ENCODE measurements at places on chromosomes 3 and 15.

DNA sequence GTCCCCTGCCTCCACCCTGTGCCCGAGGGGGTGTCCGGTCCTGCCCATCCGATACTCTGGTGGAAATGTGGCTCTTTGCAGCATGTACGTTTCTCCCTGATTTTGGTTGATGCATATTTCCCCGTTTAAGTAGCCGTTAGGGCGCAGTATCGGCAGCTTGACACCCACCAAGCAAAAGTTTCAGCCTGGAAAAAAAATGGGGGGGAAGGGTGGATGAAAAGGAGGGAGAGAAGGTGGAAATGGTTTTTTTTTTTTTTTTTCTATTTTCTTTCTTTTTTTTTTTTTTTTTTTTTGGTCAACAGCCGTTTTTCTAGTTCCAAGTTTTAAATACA lies 1.3 kb downstream of the RAP2B start:
- no peak for DNase-seq

GRCh38 chr3:165903885-165904630 lies 66.8 kb upstream of the BCHE start:
- no peak for DNase-seq

DNA sequence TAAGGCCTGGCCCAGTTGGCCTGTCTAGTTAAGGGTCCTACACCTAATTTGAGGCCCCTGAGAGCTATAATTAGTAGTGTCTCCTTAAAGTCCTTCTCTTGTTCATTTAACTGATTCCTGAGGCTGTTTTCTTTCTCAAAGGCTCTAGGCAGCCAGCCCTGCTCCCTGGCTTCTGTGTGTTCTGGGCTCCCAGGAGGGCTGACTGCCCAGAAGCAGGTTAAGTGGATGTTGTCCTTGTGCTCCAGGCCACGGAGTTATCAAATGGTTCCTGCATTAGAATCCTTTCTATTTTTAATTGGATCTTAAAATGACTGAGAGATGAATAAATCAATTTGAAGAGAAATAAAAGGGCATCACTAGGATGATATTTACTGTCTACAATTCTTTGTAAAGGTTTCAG lies 140.0 kb downstream of the SNRK start:
- no peak for DNase-seq

- no peak for DNase-seq
Measured at GRCh38 chr3:59247402-59247841, 197.6 kb upstream of the CFAP20DC start.

DNA sequence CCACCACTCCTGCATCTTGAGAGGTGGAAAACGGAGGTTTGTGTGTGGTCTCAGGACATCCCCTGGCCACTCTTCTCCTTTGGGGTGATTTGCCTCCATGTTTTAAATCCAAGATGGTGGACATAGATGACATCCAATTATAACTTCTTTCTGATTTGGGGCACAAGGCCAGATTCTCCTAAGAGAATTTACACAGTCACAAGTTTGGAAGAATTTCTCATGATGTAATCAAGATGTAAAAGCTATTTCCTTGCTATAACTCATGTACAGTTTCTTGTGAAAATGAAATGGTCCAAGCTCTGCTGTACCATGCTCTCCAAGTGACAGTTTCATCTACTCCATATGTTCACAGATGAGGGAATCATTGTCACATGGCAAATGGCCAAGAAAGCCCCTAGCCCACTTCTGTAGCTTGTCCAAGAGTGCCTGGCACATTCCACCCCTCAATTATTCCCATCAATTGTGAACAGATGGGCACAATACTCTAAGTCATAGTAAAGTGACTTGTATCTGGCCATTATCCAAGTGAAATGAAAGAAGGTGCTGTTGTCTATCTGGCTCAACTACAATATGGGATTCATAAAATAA lies 134.6 kb upstream of the ROPN1 start:
- no peak for DNase-seq

- DNase-seq, result no peak
Measured at GRCh38 chr15:95684693-95685115, 645.8 kb upstream of the NR2F2 start.

DNA sequence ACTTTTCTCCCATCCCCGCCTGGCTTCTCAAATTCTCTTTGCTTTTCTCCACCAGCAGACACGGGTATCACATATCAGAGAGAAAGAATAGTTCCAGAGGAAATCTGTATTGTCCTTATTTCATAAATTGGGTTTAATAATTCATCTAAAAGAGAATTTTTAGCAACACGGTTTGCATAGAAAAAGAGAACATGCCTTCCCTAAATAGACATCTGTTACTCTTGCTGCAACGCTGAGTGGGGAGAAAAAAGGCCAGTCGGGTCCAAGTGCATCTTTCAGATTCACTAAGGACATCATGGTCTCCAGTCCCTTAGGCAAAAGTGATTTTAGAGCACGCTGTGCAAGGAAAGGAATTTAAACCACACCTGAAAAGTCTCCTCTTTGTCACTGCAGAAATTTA lies 201.3 kb downstream of the ABHD5 start:
- no peak for DNase-seq

- no peak for DNase-seq
Measured at GRCh38 chr15:81880833-81881232, 165.0 kb downstream of the MEX3B start.

GRCh38 chr15:37101980-37102304 lies 1.6 kb upstream of the MEIS2 start:
- no peak for DNase-seq

- DNase-seq, result no peak
Measured at GRCh38 chr15:20280933-20281463, 260.6 kb downstream of the GOLGA6L6 start.

DNA sequence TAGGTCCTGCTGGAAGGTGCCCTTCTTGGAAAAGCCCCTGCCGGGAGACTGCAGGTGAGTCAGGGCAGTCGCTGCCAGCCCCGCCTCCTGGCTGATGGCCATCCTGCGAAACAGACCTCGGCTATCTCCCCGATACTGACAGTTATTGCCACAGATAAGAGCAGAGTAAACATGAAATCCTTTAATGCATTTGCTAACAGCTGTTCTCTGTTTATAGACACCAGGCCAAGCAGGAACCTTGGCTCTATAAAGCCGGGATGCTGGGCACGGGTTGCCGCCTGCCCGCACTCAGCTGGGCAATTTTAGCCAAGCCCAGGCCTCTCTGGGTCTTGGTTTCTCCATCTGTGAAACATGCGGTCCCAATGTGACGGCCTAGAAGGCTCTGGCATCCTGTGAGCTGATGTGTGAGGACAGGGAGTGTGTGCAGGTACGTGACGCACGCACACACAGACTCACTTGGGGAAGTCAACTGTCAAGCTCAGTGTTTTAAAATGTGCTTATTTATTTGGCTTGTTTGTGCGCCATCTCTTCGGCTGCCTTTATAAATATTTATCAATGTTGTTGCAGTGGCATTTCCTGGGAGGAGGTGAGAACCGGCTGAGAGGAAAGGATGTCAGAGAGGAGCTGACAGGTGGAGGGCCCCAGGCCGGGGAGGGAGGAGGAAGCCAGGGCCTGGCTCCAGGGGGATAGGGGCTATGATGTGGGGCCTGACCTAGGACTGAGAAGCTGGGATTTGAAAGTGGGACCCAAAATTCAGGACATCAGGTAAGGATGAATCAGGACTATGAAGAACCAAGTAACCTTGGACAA lies 50.8 kb upstream of the PRR23E start:
- DNase-seq, result no peak

GRCh38 chr3:12014613-12015012 lies 10.4 kb downstream of the SYN2 start:
- DNase-seq, result no peak

DNA sequence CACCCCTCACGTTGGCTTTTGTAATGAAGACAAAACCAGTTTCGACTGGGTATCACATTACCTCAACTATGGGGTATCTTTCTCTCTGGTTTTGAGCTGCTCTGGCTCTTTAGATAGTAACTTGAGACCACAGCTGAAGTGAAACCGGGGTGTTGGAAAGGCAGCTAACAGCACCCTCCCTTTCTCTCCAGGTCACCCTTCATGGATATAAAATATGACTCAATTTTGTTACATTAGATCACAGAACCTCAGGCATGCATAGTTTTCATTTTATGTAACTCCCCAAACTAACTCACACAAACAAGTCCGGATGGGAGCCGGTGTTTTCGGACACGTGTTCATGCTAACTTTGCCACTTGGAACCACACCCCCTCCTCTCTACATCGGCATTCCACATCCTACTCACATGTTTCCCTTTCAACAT lies 90.7 kb downstream of the NR2F2 start:
- DNase-seq, result no peak

- DNase-seq, result no peak
Measured at GRCh38 chr15:33831646-33832045, 136.7 kb upstream of the CHRM5 start.

GRCh38 chr15:77904436-77904821 lies 173.1 kb downstream of the TBC1D2B start:
- no peak for DNase-seq

- DNase-seq, result no peak
Measured at GRCh38 chr3:146881966-146882760, 277.0 kb upstream of the PLSCR5 start.

- DNase-seq, result no peak
Measured at GRCh38 chr3:71050166-71050537, 533.4 kb downstream of the FOXP1 start.

DNA sequence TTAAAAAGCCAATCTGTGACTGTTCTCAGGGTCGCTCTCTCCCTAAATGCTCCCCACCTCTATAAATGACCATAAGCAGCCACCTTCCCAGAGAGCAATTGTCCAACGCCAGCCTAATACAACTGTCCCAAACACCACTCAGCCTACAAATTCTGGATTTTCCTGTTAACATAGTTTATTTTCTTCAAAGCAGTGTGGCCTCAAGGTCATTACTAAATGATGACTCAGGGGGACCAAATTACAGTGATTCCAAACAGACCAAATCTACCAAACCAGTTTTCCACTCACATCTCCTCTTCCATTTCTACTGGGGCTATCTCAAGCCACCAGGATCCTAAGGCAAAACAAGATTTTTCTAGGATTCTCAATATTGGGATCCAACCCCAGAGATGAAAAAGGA lies 22.5 kb downstream of the HEXA start:
- no peak for DNase-seq

- DNase-seq, result no peak
Measured at GRCh38 chr3:27073912-27074311, 295.3 kb downstream of the NEK10 start.

DNA sequence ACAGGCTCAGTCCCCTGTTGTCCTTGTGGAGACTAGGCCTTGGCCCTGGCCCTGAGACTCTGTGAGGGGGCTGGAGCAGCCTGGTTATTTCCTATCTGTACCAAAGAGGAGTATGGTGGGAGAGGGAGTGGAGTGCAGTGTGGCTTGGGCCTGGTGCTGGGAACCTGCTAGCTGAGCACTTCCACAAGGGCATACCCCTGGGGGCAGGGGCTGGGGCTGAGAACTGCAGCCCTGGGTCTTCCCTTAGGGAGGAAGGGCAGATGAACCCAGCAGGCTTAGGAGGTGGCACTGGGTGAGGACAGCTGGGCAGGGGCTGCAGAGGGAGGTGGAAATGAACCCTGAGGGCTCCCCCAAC lies 3.5 kb upstream of the CHST14 start:
- DNase-seq, result no peak

DNA sequence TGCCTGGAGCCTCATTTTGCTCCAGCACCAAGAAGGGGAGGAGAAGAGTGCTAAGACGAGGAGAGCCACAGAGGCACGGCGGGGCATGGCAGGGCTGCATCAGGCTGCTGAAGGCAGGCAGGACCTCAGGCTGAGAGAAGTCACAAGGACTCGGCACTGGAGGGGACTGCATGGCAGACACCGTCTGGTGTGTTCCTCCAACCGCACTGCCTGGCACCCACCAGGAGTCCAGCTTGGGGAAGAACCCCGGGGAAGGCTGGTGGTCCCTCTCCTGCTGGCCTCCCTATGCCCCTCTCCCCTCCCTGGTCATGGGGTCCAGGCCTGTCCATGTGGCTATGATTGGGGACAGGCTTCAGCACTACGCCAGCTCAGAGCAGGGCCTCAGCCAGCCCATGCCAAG lies 153.2 kb upstream of the MEF2A start:
- DNase-seq, result no peak

- DNase-seq, result no peak
Measured at GRCh38 chr3:135927155-135927554, 38.4 kb upstream of the PPP2R3A start.

GRCh38 chr3:192246847-192247559 lies 480.3 kb downstream of the FGF12 start:
- DNase-seq, result no peak

GRCh38 chr15:66459818-66460615 lies 37.5 kb downstream of the SNAPC5 start:
- no peak for DNase-seq

- no peak for DNase-seq
Measured at GRCh38 chr3:117603097-117603496, 893.5 kb downstream of the TUSC7 start.

DNA sequence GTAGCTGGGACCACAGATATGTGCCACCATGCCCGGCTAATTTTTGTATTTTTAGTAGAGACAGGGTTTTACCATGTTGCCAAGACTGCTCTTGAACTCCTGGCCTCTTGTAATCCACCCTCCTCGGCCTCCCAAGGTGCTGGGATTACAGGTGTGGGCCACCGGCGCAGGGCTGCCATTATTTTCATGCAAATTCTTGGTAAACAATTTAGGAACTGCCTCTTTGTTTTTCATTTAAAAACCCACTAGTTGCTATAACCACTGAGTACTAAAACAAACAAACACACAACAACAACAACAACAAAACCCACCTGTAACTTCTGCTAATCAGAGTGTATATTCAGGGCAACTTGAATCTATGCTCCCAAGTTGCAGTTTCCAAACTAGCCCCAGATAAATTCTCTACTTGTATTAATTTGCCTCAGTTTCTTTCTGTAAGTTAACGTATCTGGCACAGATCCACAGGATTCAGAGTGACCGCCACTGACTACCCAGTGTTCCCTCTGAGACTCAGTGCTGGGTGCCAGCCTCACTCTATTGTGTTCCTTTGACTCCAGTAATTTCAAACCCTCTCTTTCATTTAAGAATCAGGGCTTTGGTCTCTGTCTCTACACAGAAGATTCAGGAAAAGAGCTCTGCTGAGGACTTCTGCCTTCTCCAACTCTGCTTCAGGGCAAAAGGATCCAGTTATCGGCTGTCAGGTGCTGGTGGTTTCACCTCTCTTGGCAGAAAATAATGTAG lies 18.6 kb upstream of the ZNF710 start:
- DNase-seq, result no peak

DNA sequence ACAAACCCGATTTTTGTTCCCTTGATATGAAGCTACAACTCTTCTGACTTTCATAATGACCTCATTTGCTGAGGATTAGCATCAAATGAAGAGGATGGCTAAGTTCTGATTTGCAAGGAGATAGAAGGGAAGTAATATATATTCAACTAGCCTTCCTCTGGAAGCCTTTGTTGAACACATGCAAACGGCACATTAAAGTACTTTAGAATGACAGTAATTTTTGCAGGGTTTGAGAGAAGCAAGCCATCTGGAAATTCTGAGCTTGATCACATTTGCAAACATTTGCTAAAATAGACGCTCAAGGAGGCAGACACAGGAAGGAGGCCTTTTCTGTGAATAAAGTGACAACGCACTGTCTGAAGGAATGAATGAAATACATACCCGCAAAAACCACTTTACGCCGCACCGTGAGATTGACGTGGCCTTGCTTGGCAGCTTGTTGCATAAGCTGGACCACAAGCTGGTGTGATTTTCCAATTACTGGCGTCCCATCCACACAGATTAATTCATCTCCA lies 657.2 kb downstream of the MAGI1 start:
- DNase-seq, result no peak

- DNase-seq, result no peak
Measured at GRCh38 chr15:39455471-39455991, 125.3 kb upstream of the THBS1 start.

GRCh38 chr3:101858464-101859030 lies 9.2 kb downstream of the NFKBIZ start:
- DNase-seq, result no peak

- DNase-seq, result no peak
Measured at GRCh38 chr3:155981669-155982068, 111.2 kb downstream of the GMPS start.

GRCh38 chr15:62549345-62549970 lies 384.4 kb upstream of the C2CD4B start:
- DNase-seq, result peak; percentile 4
